ENCODE measurements at places on chromosomes 16 and 17. TPM values are rescaled to one million over a fixed set of nuclear protein-coding genes. Genes with fewer than 3 reads are reported as not detected.
A peak's percentile ranks its signal among the peaks of the same experiment; 100 is the strongest.

- DNase-seq, result no peak
Measured at GRCh38 chr17:57356153-57356718, 99.9 kb downstream of the MSI2 start.

GRCh38 chr16:68643847-68644246, 1.3 kb upstream of the CDH3 start:
- no peak for DNase-seq

- DNase-seq, result no peak
Measured at GRCh38 chr17:47193931-47194511, 4.9 kb upstream of the CDC27 start.

The SMIM5 gene
- total RNA-seq, result 6.4 TPM

- DNase-seq, result peak; percentile 79
Measured at GRCh38 chr17:57833179-57833939, 16.5 kb downstream of the MRPS23 start.
